ENCODE measurements at places on chromosomes 3 and 15. TPM values are rescaled to one million over a fixed set of nuclear protein-coding genes. Genes with fewer than 3 reads are reported as not detected.

Gene CLDN1
- 1.8 TPM for total RNA-seq

Gene CYP8B1
- total RNA-seq = not detected

Gene CLSTN2
- total RNA-seq = 7.6 TPM

Gene SCN11A
- not detected for total RNA-seq

Gene FANCD2OS
- not detected for total RNA-seq

Gene LTF
- 0.52 TPM for total RNA-seq

Gene GAP43
- 0.71 TPM for total RNA-seq

Gene WNT7A
- 0.15 TPM for total RNA-seq

Gene BFSP2
- total RNA-seq = not detected

Gene ZNF80
- total RNA-seq = not detected

Gene CIAO2A
- 172 TPM for total RNA-seq

Gene CPLX3
- not detected for total RNA-seq

Gene FBXW12
- total RNA-seq = not detected

Gene ISLR
- total RNA-seq = not detected

Gene GPD1L
- total RNA-seq = 3.1 TPM

Gene ESYT3
- 0.52 TPM for total RNA-seq

Gene MAP3K13
- 47.9 TPM for total RNA-seq

Gene AHSG
- total RNA-seq = not detected

Gene MRPS22
- 191 TPM for total RNA-seq

Gene RUBCN
- total RNA-seq = 53.1 TPM

Gene CSTA
- 0.30 TPM for total RNA-seq

Gene ECE2
- not detected for total RNA-seq

Gene OR5H14
- not detected for total RNA-seq

Gene C3orf33
- 1.7 TPM for total RNA-seq

Gene APBA2
- total RNA-seq = 11.2 TPM

- no peak for DNase-seq
These were observed 327.7 kb upstream of the LMCD1 start for GRCh38 chr3:8173892-8174291.

DNA sequence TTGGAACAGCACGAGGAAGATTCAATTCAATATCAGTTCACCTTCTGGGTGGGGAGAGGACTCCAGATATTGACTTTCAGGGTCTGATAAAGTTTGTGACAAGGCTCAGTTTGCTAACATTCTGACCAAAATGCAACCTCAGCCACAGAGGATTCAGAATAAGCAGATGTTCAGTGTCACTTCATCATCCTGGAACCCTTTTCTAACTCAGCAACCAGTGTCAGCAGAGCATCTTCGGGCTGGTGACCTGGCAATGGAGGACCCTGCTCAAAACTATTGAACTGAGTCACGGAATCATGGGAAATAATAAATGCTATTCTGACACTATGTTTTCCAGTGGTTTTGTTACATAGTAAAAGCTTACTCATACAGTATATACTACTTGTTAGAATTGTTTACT lies 433.4 kb upstream of the CFAP20DC start:
- DNase-seq = no peak

- no peak for DNase-seq
These were observed 1.1 kb downstream of the SEC13 start for GRCh38 chr3:10319804-10320203.

- DNase-seq = peak; percentile 86
These were observed 56.4 kb upstream of the C15orf39 start for GRCh38 chr15:75145027-75145841.

DNA sequence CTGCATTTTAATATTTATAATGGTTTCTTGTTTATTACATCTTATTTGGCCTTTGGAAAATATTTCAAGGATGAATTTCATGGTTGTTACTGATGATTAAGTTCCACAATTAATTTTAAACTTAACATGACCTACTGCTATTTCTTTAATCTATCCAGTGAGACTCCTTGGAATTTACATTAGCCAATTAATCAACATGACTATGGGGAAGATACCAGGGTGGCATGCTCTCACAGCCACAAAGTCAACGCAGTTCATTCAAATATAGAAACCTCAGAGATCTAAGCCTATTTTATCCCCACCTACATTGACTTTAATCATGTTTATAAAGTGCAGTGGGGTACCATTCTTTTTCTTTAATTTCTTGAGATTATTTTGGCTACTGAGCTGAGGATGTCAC lies 43.6 kb upstream of the PDZRN3 start:
- DNase-seq = no peak

- DNase-seq = peak; percentile 17
These were observed 34.3 kb downstream of the CCR3 start for GRCh38 chr3:46276497-46277099.

GRCh38 chr3:156787001-156787400 lies 39.2 kb upstream of the LEKR1 start:
- DNase-seq = no peak

GRCh38 chr3:65033576-65033975 lies 345.8 kb upstream of the ADAMTS9 start:
- peak; percentile 37 for DNase-seq

- DNase-seq = no peak
These were observed 25.3 kb downstream of the NPTN start for GRCh38 chr15:73607843-73608242.

GRCh38 chr15:41968701-41969100 lies 3.7 kb downstream of the EHD4 start:
- DNase-seq = no peak

DNA sequence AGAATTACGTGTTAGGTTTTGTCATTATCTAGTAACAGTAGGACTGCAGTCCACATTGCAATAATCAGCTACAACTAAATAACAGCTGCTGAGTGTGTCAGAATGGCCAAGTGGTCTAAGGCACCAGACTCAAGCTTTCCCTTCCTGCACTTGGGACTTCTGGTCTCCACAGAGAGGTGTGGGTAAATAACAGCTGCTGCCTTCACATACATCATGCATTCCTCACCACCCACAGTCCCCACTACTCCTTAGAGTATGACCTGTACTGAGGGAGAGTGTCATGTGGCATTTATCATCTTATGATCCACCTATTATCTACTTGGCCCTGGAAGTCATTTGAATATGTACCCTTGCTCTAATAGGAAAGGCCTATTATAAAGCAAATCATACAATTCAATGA lies 22.2 kb upstream of the ZMAT3 start:
- DNase-seq = peak; percentile 55

- DNase-seq = no peak
These were observed 4.5 kb downstream of the ARPC4 start for GRCh38 chr3:9797196-9797945.

DNA sequence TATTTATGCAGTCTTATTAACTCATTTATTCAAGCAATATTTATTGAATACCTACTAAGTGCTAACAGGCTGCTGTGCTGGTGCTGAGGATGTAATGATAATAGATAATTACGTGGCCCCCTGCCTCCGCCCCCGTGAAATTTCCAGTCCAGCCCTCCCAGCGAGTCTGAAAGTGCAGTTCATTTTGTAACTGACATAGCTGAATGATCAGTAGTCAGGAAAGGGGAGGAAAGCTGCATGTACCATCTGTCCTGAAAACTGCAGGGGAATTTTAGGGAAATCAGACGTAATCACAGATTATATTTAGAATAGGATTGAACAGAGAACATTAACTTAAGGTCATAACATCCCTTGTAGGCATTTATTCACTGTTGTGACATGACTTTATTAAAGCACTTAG lies 736.8 kb downstream of the MCTP2 start:
- DNase-seq = no peak

DNA sequence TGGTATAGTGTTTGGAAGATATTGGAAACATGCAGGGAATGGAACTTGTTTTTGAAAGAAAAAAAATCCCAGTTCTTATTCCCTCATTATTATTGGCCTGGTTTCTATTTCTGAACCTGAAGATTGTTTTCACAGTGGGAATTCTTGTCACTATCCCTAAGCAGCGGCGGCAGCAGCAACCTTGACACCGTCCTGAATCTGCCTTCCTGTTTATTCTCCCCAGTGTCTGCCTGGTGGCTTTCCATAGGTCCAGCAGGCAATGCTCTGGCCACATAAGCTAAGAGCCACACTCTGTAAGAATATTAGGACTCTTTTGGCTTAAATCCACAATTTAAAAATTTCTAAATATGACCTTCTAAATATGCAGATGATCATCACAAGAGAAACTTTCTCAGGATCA lies 178.0 kb downstream of the PLCL2 start:
- no peak for DNase-seq

DNA sequence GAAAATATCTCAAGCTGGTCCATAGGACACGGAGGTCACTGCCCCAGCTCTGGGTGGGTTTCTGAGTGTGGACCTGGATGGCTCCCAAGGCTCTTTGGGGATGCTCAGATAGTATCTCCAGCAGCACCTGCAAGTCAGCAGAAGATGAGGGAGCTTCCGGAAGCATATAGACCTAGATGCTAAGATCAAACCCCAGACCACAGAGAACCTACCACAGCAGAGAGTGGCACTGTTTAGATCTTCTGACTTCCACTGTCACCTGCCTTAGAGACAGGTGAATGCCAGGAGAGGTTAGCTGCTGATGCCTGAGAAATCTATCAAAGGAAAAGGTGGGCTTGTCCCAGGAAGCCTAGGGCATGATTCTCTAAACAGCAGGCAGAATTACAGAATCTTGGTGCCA lies 105.7 kb upstream of the TRPM1 start:
- no peak for DNase-seq

- no peak for DNase-seq
These were observed 161.5 kb downstream of the FEZF2 start for GRCh38 chr3:62211675-62212429.

- no peak for DNase-seq
These were observed 260.9 kb downstream of the CHST2 start for GRCh38 chr3:143380449-143380848.

- DNase-seq = no peak
These were observed 49.7 kb downstream of the ABHD2 start for GRCh38 chr15:89137926-89138325.

GRCh38 chr3:39136533-39137434 lies 16.6 kb downstream of the CSRNP1 start:
- DNase-seq = no peak

DNA sequence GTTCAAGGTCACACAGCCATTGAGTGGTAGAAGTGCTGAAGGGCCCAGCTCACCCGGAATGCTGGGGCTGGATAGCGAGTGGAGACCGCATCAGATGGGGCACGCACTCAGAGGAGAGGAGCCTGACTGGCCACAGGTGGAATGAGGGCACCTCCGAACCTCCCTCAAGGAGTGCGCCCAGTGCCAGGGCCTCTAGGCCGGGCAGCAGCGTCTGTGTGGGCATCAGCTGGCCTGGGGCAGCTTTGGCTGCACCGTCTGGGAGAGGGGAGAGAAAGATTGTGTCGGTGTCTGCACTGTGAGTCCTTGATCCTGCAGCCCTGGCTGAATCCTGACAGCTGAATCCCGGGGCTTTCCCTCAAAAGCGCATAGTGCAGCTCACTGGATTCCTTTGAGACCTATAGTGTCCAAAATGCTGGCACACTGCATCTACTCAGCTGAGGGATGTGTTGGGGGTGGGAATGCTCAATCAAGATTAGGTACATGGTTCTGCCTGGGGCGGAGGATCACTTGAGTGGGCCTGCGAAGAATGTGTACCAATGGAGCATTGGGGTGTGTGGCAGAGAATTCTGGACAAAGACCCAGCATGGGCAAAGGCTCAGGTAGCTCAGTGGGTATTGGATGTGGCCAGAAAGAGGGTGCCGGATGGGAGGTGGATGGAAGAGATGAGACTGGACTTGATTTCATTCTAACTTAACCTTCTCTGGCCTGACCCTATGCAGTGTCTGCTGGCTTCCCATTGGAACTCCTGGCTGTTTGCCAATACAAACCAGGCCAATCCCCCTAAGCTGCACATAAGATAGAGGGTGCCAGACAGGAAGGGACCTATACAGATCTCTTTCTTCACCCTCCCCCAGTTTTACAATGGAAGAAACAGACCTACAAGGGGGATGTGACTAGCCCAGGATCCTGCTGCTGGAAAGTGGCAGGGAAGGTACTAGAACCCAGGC lies 950 bp downstream of the ANKDD1A start:
- no peak for DNase-seq

GRCh38 chr3:11099306-11099705 lies 55.0 kb upstream of the HRH1 start:
- no peak for DNase-seq

GRCh38 chr3:16329036-16329825 lies 64.2 kb downstream of the OXNAD1 start:
- no peak for DNase-seq

GRCh38 chr3:14429237-14429636 lies 26.8 kb downstream of the SLC6A6 start:
- DNase-seq = no peak

GRCh38 chr3:157129803-157130466 lies 30.0 kb downstream of the CCNL1 start:
- DNase-seq = peak; percentile 87

GRCh38 chr3:4883011-4883410 lies 96.2 kb upstream of the BHLHE40 start:
- DNase-seq = no peak

DNA sequence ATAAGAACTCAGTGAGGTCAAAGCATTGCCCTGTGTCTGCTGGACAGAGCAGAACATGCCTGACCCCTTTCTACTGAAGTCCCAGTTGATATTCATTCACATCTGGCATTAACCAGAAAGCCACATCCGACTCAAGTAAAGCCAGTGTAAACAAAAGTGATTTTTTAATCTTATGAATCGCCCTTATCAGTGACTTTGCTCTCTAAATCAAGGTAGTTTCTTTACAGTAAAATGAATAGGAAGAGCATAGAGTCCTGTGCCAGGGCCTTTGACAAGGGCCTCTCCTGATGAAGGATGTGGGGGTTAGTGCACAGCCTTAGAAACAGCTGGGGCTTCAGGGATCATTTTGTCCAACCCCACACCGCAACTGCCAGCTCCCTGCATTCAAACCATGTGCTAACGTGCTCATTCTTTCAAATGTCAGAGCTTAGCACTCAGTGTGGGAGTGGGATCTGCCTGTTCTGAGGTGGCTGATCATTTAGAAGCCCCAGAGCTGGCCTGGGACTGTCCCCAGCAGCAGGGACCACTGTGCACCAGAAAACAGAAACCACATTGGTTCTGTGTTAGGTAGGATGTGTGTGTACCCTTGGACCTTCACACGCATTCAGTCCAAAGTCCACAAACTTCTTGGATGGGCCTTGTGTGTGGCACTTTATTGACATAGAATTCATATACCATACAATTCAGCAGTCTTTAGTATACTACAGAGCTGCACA lies 55.3 kb downstream of the CCR4 start:
- no peak for DNase-seq

DNA sequence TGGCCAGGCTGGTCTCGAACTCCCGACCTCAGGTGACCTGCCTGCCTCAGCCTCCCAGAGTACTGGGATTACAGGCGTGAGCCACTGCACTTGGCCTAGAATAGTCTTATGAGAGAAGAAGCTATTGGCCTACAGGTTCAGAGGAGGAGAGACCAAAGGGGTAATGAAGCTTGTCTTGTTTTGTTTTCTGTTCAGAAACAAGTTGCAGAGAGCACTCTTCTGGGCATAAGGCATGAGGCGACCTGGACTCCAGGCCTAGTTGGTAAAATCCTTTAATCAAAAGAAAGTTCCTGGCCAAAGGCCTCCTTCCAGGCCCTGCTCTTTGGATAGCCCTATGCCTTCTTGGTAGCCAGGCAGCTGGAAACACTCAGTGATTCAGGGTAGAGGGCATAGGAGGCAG lies 87.3 kb upstream of the SKOR1 start:
- DNase-seq = no peak

Measured in M059J (cell line).